ENCODE measurements at places on chromosomes 6 and 20.

DNA sequence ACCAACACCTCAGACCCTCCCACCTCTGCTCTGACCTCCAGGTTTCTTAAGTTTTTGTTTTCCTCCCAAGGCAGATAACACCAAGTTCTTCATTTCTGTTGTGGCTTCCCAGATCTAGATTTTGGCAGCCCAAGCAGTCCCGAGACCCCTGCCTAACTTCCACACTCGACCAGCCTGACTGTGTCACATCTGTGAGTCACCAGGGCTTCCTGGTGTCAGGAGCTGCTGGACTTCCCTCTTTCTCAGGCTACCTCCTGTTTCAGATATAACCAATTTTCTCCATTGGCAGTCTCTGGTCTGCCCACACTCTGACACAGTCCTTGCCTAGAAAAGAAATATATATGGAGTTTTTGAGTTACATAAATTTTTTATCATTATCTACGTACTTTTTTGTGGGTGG, 46.1 kb upstream of the CCN6 start:
- peak; percentile 15 for DNase-seq

- DNase-seq = no peak
These were observed 18.2 kb downstream of the PPARD start for GRCh38 chr6:35360349-35361138.

GRCh38 chr20:54525916-54526590, 50.7 kb downstream of the DOK5 start:
- DNase-seq = no peak

DNA sequence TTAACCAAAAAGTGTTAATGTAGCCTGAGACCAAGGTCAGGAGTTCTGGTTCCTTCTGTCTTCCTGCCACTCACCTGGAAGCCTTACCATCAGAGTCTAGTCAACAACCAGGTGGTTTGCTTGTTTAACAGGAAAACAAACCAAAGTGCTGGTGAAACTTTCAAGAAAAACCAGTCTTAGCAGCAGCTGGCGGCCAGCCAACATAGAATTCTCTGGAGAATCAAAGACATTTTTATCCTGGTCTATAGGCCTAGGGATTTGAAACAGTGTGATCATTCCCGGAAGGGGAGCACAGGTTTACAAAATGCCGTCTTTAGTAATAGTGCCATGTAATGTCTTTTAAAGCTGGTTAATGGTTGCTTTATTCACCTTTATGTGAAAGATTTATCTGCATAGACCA, 146.6 kb upstream of the AKIRIN2 start:
- DNase-seq = no peak

DNA sequence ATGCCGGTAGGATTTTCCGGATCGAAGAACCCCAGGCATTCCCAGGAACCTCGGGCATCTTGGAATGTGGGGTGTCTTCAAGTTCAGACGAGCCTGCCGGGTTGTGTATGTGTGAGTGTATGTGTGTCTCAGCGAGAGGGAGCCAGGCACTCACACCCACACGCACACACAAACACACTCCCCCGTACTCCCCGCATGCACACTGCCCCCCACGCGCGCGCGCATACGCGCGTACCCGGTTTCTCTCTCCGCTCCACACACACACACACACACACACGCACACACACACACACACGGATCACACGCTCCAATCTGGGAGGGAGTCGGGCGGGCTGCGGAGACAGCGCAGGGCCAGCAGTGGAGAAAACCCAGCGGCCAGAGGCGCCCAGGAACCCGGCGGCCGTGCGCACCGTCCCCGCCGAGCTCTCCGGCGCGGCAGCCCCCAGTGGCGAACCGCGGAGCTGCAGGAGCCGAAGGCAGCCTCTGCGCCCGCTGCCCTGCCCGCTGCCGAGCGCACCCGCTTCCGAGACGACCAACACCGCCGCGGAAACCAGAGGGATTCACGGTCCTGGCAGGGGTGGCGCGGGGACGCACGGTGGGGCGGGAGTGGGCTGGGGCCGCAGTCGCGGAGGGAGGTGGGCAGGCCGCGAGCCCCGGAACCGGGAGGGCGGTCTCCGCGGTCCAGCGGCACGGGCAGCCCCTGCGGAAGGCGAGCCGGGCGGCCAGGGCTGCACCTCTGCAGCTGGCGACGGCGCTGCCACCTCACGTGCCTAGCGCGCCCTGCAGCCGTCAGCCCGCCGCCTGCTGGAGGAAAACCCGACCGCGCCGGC, at the start of gene LRFN2:
Gene LRFN2, minus strand, starts transcription at position 125 of the 830 bp plus-strand sequence.
- peak; percentile 89 for DNase-seq

DNA sequence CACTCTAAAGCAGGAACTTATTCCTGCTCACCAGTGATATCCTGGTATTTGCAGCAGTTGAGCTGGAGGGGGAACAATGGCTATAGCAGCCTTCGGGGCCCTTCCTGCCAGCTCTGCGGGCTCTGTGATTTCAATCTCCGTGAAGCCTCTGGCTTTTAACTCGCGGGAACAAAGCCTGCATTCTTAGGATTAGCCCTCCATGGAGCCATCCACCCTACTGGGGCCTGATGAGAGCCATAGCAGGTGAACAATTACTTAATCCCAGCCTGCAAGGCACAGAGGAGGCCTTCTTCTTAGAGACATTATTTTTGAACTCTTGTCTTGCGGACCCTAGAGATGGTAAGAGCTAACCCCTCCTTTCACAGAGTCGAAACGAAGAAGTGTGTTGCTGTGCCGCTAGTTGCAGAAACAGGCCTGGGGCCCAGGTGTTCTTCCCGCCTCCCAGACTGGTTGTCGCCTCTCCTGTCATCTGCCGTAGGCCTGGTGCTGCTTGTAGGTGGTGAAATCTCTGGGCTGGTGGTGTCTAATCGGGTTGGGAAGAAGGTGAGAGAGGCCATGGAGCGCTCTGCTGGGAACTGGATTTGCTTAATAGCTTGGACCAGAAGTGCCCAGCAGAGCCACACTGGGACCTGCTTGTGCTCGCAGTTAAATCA, 9.7 kb downstream of the GHRH start:
- no peak for DNase-seq
